ENCODE measurements at places on chromosomes 2 and 18. TPM values are rescaled to one million over a fixed set of nuclear protein-coding genes. Genes with fewer than 3 reads are reported as not detected.

GRCh38 chr2:189530965-189531637 lies 49.5 kb downstream of the SLC40A1 start:
- no peak for DNase-seq

DNA sequence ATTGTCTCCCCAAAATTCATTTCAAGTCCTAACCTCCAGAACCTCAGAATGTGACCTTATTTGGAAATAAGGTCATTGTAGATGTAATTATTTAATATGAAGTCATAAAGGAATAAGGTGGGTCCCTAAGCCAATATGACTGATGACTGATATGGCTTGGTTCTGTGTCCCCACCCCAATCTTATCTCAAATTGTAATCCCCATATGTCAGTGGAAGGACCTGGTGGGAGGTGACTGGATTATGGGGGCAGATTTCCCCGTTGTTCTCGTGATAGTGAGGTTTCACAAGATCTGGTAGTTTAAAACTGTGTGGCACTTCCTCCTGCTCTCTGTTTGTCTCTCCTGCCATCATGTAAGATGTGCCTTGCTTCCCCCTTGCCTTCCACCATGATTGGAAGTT lies 43.0 kb upstream of the BCL11A start:
- no peak for DNase-seq

GRCh38 chr2:226911932-226912331 lies 76.1 kb downstream of the RHBDD1 start:
- no peak for DNase-seq

- no peak for DNase-seq
These were observed 18.7 kb upstream of the ASPRV1 start for GRCh38 chr2:69979902-69980807.

GRCh38 chr2:170106102-170106840 lies 71.7 kb upstream of the MYO3B start:
- no peak for DNase-seq

DNA sequence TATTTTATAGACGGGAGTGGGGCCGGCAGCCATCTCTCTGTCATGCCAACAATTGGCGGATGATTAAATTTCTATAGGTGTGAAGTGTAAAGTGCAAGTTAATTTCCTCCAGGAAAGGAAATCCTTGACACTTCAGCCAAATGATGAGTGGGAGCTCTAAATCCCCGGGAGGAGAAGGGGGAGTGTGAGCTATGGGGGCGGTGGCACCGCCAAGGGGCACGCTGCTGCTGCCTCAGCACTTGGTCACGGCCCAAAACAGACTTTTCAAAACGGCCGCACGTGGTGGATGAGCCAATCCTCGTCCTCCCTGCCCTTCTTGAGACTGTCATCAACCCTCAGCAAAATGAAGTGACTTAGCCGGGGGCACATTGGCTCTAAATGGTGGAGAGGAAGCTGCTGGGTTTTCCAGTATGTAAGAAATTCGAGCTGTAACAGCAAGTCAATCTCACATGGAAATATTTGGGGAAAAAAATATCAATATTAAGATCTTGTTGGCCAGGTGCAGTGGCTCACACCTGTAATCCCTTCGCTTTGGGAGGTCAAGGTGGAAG lies 200.8 kb downstream of the TFCP2L1 start:
- DNase-seq, result no peak

DNA sequence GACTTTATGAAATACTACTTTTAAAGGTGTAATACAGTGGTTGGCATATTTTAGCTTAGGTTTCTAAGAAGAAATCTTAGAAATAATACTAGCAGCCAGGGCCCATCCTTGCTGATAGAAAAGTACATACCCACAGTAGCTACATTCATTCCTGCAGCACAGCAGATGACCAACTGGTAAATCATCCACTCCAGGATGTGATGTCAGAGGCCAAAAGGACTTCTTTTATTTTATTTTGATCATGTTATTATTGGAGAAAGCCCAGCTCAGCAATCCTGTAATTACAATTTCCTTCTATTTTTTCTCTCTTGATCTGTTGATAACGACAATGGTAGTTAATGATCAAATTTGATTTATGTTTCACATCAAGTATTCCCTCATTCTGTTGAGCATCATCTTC lies 18.0 kb upstream of the TTN start:
- no peak for DNase-seq

- DNase-seq, result no peak
These were observed 32.4 kb downstream of the TTLL4 start for GRCh38 chr2:218743068-218743467.

- DNase-seq, result no peak
These were observed 18.9 kb downstream of the ATG16L1 start for GRCh38 chr2:233270366-233270765.

DNA sequence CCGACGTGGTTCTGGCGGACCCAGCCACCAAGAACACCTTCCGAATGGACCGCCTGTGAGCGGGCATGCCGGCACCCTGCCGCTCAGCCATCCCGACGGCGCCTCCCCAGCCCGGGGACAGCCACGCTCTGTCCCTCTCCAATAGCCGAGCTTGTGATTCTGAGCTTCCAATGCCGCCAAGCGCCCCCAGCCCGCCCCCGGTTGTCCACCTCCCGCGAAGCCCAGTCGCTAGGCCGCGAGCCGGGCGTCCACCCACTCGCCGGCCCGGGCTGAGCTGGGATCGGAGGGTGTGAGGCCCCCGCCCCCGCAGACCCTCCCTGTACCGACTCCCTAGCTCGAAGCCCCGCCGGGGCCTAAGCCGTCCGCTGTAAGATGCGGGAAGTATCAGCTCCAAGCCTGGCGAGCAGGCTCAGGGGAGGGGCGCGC lies 1195.1 kb upstream of the CHAC2 start:
- no peak for DNase-seq

- no peak for DNase-seq
These were observed 263.2 kb downstream of the MEIS1 start for GRCh38 chr2:66698091-66698490.

DNA sequence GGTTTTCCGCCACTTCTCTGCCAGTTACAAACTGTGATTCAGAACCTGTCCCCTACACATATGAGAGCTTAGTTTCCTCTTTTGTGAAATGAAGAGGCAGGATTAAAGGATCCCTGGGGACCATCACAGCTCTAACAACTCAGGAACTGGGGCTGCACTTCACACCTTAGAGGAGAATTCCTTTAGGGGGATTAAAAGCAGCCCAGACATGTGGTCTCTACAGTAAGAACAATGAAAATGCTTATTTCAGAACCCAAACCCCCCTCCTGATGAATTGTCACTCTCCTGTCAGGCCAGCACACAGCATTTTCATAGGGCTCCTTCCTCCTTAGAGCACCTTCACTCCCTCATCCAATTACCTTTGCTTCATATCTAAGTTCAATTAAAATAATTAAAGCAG lies 101.5 kb upstream of the NEDD4L start:
- DNase-seq, result no peak

DNA sequence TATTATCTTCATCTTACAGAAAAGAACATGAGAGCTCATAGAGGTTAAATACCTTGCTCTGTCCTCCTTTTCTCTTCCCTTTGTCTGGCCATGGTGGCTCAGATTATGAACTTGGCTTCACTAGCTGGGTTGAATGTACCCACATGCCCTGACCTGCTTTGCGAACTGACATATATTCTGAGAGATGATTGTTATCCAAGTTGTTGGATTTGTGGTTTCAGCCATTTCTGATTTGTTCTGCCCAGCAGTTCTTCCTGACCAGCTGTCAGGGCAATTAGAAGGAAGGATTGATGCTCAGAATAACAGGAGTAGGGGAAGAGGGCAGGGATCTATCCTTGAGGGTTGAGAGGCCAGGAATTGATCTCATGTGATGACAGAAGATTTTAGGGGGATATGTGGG lies 236.8 kb upstream of the FAM98A start:
- DNase-seq, result no peak

- DNase-seq, result no peak
These were observed 174.2 kb upstream of the OSR1 start for GRCh38 chr2:19532547-19533196.

- DNase-seq, result no peak
These were observed 38.5 kb downstream of the KCTD18 start for GRCh38 chr2:200471324-200471848.

DNA sequence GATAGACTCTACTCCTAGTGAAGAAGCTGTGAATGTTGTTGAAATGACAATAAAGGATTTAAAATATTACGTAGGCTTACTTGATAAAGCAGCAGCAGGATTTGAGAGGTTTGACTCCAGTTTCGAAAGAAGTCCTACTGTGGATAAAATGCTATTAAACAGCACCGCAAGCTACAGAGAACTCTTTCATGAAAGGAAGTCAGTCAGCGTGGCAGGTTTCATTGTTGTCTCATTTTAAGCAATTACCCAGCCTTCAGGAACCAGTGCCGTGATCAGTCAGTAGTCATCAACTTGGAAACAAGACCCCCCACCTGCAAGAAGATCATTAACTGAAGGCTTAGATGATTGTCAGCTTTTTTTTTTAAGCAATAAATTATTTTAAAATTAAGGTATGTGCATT lies 14.0 kb downstream of the USP14 start:
- DNase-seq, result no peak

DNA sequence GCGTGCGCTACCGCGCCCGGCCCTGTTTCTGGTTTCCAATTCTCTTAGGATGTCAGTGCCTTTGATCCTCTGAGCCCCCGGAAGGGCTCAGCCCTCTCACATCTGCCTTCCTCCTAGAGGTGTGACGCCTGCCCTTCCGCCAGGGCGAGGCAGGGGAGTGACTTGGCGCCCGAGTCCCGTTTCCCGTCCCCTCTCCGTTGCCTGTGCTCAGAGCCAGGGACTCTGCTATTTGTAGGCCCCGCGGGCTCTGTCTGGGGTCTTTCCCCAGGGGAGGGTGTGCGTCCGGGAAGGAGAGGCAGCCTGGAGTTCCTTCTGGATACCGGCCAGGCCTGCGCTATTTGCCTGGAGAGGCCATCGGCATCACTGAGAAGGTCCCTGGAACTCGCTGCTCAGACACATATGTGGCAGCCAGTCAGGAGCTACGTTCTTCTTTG lies 103.7 kb upstream of the TAF1B start:
- peak; percentile 89 for DNase-seq

DNA sequence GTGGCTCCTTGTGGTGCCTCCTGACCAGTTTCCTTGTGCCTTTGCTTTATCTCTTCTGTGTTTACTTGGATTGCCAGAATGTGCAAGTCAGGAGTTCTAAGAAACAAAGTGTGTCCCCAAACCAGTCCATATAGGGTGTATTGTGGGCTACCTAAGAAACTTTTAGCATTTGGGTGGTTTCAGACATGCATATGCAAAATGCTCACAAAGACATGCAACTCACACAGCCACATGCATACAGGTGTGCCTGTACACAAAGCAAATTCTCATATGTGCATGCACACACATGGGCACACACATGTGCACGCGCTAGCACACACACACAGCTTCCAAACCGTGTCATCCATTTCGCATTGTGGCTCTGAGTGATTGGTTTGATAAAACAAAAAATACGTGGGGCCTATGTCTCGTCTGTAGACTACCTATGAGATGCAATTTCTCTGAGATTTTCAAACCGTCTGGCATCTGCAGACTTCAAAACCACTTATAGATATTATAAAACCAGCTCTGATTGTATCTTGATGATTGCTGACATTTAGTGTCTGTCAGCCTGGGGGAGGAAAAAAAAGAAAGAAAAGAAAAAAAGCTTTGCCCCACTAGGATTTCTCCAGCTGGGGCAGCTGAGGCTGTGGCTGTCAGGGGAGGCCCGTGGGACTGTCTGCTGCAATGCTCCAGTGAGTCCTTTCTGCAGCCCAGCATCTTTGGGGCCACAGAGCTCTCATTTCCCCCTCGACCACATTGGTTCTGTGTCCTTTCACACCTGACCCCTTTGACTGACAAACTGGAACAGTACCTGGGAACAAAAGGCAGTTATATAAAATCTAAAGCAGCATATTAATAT lies 556.1 kb downstream of the CMPK2 start:
- DNase-seq, result no peak

- no peak for DNase-seq
These were observed 200.7 kb upstream of the SMAD7 start for GRCh38 chr18:49151482-49151881.

DNA sequence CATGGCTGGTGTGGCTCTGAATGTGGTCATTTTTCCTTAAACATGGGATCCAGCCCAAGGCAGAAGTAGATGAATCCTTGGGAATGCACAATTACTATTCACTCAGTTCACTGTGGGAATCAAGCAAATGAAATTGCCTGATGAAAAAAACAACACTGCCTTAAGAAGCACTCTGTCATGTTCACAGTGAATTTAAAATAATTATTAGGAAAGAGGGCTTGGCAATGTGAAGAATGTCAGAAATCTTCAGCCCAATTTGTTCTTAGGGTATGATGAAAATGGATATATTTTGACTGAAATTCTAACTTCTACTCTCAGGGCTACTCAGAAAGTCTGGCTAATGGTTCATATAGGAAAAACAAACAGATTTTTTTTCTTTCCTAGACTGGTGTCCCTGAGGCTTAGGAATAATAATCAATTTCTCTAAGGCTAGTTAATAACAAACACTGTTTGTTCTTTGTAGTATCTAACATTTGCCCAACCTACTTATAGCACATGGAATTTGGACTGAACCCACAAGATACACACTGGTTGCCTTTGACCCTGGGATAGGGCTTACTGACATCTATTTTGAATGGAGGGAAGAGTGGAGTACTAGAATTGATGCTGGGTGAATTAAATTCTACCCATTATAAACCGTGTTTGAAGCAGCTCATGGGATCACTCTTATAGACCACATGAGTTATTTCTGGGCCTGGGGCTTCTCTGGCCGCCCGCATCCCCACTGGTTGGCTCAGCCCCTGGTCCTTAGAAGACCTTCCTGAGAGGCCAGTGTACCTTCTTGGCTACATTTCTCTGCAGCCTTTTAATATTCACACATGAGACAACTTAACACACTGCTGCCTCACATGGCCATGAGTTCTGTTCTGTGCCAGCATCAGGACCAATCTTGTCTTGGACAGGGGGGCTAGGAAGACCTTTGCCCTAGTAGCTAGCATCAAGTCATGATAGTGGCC lies 8.3 kb upstream of the MRPL33 start:
- DNase-seq, result no peak

- no peak for DNase-seq
These were observed 44.3 kb downstream of the ST3GAL5 start for GRCh38 chr2:85844486-85844885.

The TWIST2 gene
- 20.8 TPM for polyA plus RNA-seq

The MYL1 gene
- polyA plus RNA-seq, result 0.56 TPM

The RBKS gene
- 0.90 TPM for polyA plus RNA-seq

The ARHGAP28 gene
- 0.05 TPM for polyA plus RNA-seq

The POTEI gene
- polyA plus RNA-seq, result not detected

The SAG gene
- not detected for polyA plus RNA-seq

The NEU2 gene
- not detected for polyA plus RNA-seq

The DPP4 gene
- polyA plus RNA-seq, result 0.20 TPM

The MAL gene
- 2.0 TPM for polyA plus RNA-seq

The PAX3 gene
- polyA plus RNA-seq, result not detected

Data from aorta (tissue), 5 donors.